LHCN-M2 (cell line): ENCODE measurements at places on chromosomes 16 and 17.
A peak's percentile ranks its signal among the peaks of the same experiment; 100 is the strongest.

GRCh38 chr16:88839026-88839529 is 17.7 kb downstream of the GALNS start:
- DNase-seq: no peak

- DNase-seq: no peak
Observed at GRCh38 chr16:1175566-1176279, 22.8 kb downstream of the CACNA1H start.

DNA sequence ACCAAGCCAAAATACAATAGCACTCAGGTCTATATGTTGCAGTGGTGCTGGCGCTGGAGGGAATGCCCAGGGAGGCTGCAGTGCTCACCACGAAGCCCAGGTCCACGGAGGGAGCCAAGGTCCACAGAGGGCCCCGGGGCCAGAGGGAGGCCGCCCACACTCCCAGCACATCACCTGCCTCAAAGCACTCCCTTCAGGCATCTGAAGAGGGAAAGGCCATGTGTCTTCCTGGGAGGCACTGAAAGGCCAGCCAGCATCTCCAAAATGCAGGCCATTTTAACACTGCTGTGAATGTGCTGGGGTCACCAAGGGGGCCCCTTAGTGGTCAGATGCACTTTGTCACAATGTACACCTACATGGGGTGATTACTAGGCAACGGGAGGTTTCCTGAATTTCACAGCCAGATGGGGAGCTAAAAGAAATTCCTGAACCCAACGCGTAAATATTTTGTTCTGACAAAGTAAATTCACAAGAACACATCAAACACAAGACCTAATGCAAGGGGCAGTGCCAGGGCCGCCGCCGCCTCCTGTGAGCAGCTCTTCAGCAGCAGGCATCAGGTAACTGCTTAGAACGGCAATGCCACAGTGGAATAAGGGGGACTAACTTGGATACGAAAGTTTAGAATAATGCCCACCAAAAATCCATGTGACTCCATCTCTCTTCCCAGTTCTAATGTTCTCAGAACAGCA is 42.8 kb downstream of the USP22 start:
- DNase-seq: no peak

GRCh38 chr16:27177031-27177774 is 26.1 kb upstream of the KDM8 start:
- peak; percentile 55 for DNase-seq

- no peak for DNase-seq
Observed at GRCh38 chr16:88613911-88614817, 24.2 kb upstream of the IL17C start.

DNA sequence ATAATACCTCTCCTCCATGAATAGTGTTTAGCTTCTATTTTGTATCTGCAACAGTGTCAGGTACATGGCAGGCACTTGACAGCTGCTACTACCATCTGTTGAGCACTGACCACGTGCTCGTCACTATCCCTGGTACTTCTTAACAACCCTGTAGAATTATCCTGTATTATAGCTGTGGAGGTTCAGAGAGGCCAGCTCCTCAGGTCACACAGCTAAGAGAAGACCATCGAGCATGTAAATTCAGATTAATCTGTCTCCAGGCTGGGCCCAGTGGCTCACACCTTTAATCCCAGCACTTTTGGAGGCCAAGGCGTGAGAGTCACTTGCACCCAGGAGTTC is 26.3 kb downstream of the WSB1 start:
- no peak for DNase-seq

DNA sequence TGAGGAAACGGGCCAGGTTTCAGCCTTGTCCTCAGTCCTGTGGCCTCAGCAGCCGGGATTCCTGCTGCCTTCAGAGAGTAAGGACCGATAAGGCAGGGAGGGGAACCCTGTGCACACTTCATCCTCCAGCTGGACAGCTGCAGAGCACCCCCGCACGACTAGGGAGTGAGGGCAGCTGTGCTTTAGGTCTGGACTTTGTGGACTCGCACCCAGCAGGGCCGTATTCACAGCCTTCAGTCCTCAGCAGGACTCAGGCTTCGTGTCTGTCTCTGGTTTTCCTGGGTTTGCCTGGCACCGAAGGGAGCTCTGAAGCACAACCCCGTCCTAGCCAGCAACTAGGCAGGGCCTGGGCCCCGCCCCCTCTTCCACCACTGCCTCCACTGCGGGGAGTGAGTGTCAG is 45.8 kb upstream of the CACNG5 start:
- no peak for DNase-seq

DNA sequence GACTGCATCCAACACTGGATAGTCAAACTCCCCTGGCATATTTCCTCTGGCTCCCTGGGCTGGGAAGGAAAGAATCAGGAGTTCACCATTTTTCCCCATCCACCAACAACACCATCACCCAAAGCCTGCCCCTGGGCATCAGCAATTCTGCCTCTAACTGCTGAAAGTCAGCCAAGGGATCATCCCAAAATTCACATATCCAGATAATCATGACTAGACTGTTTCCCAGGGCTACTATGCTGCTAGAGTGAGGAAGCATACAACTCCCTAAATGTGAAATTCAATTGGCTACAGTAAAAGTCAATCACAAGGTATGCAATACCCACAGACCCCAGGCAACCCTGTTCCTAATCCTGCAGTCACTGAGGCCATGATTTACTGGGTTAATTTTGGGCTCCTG is 230.6 kb downstream of the C16orf95 start:
- DNase-seq: no peak

GRCh38 chr17:79944821-79945391 is 90.8 kb downstream of the TBC1D16 start:
- no peak for DNase-seq

GRCh38 chr17:64164596-64165285 is 34.8 kb upstream of the ERN1 start:
- no peak for DNase-seq

GRCh38 chr16:84501077-84501735 is 3.3 kb downstream of the MEAK7 start:
- DNase-seq: peak; percentile 74

DNA sequence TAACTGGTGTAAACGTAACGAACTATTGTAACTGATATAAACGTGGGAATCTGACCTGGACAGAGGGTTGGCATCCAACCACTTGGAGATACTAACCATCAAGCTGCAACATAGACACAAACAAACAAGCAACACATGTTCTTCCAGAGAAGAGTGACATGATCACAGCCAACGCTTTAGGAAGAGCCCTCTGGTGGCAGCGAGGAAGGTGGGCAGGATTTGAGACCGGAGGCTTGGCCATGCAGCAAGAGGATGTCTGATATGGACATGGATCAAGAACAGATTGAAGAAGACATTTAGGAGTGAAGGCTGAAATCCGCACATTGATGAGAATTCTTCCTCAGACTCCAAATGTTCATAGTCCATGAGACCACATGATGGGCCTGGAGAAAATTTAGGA is 40.3 kb upstream of the TNRC6A start:
- DNase-seq: peak; percentile 75

- DNase-seq: no peak
Observed at GRCh38 chr17:82890339-82890730, 50.5 kb upstream of the ZNF750 start.

GRCh38 chr17:40616592-40616991 is 31.0 kb downstream of the SMARCE1 start:
- DNase-seq: no peak

- DNase-seq: no peak
Observed at GRCh38 chr17:4998027-4998731, 429 bp downstream of the KIF1C start.

- DNase-seq: peak; percentile 21
Observed at GRCh38 chr16:74999219-74999608, 390 bp downstream of the ZNRF1 start.

DNA sequence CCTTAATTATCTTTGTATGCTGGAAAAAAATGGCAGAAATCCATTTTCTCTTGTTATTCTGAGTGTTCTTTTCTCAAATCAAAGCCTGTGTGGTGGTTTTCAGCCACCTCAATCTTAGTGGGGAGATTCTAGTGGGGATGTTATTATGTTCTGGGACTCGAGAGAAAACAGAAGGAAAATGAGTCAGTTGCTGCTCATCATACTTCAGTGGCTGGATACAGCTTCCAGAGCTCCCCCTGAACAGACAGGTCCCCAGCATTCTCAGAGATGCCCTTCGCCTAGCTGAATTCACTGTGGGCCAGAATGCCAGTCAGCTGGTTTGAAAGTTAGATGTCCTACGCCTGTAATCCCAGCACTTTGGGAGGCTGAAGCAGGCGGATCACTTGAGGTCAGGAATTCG is 8.5 kb downstream of the ST6GALNAC1 start:
- DNase-seq: peak; percentile 64

GRCh38 chr16:47475786-47476185 is 14.7 kb downstream of the PHKB start:
- peak; percentile 19 for DNase-seq

DNA sequence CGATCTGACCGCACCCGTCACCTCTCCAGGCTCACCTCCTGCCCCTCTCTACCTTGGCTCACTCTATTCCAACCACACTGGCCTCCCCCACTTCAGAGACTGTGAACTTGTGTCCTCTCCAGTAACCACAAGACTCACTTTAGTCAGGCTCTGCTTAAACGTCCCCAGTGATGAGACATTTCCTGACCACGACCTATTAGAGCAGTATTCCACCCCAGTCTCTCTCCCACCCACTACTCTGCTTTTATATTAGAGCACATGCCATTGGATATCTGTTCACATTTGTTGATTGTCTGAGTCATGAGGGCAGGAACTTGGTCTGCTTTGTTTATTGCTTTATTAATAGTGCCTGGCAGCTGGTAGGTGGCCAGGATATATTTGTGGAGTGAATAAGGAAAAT is 20.1 kb downstream of the COX11 start:
- DNase-seq: peak; percentile 96

- no peak for DNase-seq
Observed at GRCh38 chr17:68301438-68301959, 10.2 kb downstream of the ARSG start.

DNA sequence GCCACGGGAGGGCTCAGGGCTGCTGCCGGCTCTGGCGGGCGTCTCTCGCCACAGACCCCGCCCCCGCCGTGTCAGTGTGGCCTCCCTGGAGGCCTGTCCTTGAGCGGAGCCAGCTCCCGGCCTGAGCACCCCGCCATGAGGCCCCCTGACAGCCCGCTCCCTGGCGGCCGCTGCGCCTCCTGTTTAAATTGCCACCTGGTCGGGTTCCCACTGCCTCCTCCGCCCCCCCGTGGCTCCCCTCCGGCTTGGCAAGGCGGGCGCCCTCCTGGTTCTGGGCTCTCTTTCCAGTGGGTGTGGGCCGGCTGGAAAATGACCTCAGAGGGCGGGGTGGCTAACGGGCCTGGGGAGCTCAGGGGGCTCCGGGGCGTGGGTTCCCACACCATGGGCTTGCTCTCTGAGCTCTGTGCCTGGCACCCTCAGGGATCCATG is 42.1 kb upstream of the SSTR5 start:
- no peak for DNase-seq

DNA sequence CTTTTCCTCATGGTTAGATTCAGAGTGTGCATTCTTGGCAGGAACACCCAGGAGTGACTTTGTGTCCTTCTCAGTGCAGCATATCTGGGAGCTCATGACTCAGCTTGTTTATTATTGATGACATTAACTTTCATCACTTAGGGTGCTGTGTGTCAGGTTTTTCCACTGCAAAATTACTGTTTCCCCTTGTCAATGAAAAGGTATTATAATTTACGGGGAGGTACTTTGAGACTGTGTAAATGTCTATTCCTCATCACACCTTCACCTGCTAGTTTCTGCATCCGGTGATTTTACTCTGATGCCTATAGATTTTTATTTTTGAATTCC is 50.5 kb downstream of the WWP2 start:
- no peak for DNase-seq

DNA sequence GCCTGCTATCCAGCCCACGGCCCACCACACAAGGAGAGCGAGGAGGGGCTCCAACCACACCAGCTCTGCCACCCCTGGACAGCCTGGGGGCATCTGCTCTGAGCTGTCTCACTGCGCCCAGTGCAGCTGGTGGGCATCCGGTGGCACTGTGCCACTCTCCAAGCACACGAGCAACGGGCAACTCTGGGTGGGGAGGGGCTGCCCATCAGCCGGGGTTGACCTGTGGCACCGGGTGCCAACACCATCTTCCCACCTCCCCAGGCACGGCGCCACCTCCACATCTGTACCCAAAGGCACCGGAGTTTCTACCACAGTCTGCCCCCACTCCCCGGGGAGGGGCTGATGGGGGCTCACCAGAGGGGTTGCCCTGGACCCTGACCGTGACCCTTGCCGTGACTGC is 241.8 kb downstream of the RBFOX3 start:
- no peak for DNase-seq

GRCh38 chr16:28121527-28121926 is 58.0 kb upstream of the GSG1L start:
- no peak for DNase-seq

- DNase-seq: peak; percentile 100
Observed at GRCh38 chr17:1716912-1717695, 6.9 kb upstream of the TLCD2 start.

DNA sequence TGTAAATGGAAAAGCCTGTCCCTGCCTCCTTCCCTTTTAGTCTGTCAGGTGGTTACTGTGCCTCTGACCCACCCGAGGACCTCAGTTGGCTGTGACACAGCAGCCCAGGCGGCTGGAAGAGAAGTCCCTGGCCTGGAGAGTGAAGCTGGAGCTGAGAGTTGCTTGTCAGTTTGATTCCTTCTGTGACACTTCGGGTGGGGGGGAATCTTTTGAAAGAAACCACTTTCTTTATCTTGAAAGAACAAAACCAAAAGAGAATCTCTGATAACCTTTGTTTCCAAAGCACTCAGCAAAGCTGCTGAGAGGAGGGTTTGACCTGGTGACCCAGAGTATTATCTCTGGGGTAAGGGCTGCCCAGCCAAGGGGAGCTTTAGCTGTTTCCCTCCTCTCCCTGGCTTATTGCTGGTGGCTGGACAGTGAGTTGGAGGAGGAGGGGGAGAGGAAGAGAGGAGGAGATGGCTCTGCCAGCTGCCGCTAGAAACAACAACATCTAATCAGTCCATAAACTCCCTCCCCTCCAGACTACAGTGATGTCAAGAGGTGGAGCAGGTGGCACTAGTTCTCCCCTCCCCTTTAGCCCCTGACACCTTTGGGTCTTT is 34.0 kb downstream of the YPEL2 start:
- no peak for DNase-seq

- no peak for DNase-seq
Observed at GRCh38 chr16:77763994-77764393, 24.4 kb upstream of the VAT1L start.

- peak; percentile 56 for DNase-seq
Observed at GRCh38 chr16:16127469-16128116, 95.7 kb downstream of the ABCC6 start.
